ENCODE measurements at places on chromosomes 13 and 19.

DNA sequence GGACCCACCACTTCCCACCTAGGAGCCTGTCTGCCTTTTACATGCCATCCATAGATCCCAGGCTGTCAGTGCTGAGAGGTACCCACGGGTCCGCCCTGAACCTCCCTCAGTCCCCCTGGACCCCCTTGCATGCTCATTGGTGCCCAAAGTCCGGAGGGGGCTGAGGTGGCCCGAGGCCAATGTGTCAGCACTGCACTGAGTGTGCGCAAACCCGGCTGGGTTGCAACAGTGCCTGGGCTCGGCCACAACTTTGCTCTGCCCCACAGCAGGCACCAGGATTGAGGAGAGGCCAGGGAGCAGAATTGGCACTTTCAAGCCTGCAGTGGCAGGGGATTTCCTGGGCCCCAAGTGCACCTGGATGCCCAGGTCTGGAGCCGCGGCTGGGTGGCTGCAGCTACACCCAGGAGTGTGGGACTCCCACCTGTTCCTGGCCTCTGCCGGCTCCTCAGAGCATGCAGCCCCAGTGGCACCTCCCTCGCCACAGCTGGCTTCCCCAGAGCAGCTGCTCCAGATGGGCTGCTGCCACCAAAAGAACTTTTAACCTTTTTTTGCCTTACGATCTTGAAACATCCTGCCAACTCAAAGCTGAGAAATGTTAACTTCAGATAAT lies 837.0 kb downstream of the SLITRK6 start:
- peak; percentile 12 for DNase-seq

- no peak for DNase-seq
These were observed 28.8 kb upstream of the SPATA13 start for GRCh38 chr13:24131749-24132148.

- no peak for DNase-seq
These were observed 13.5 kb downstream of the ZNF536 start for GRCh38 chr19:30385666-30386065.

DNA sequence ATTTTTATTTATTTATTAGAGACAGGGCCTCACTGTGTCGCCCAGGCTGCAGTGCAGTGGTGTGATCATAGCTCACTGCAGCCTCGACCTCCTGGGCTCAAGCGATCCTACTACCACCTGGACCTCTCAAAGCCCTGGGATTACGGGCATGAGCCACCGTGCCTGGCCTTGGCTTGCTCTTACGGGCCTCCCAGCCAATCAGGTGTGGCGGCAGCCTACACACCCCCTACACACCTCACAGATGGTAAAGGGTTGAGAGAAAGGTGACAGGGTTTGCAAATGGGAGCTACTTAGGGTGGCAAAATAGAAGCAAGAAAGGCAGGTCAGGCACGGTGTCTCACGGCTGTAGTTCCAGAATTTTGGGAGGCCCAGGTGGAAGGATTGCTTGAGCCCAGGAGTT lies 1.0 kb upstream of the ZBTB32 start:
- DNase-seq: no peak

- no peak for DNase-seq
These were observed 141.0 kb downstream of the UFM1 start for GRCh38 chr13:38490657-38491056.

- DNase-seq: no peak
These were observed 773 bp downstream of the LIM2 start for GRCh38 chr19:51386882-51387520.

DNA sequence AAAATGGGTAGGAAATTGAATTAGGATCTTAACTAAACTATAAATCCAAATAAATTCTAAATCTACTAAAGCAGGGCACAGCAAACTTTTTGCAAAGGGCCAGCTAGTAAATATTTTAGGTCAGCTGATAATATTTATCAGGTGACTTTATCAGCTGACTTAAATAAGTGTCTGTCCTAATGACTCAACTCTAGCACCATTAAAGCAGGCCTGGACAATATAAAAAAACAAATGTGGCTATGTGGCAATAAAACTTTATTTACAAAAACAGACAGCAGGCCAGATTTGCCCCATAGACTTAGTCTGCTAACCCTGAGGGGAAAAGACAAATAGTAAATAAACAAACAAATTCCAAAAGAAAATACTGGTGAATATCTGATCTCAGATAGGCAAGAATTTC lies 27.7 kb upstream of the DOCK9 start:
- DNase-seq: no peak

DNA sequence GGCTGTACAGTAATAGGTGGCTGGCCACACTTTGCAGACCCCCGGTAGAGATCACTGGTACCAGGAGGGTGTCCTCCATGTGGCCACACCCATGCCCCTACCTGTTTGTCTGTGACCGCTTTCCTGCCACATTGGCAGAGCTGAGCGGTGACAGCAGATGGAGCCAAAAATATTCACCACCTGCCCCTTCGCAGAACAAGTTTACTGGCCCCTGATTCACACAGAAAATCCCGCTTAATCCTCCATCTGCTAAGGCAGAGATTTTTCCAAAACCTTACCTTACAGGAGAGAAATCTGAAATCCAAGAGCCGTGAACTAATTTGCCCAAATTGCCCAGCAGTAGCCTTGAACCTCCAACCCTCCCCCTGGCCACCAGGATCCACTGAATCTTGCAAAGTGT lies 52.1 kb downstream of the MYO9B start:
- DNase-seq: no peak

DNA sequence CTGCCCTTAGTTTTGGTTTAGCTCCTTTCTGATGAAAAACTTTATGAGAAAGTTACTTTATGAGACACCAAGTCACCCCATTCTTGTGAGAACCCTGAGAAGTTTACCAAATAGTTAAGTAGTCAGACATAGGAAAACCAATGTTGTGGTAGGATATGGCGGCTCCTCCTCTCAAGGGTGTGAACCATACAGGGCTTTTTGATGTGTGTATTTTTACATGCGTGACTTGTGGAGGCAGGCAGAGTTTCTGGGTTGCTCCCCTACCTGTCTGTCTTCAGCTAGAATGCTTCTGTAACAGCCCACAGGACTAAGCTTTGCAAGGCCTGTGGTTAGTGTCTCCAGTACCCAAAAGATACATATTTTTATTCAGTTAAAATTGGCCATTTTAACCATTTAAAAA lies 18.3 kb downstream of the UBAC2 start:
- no peak for DNase-seq

DNA sequence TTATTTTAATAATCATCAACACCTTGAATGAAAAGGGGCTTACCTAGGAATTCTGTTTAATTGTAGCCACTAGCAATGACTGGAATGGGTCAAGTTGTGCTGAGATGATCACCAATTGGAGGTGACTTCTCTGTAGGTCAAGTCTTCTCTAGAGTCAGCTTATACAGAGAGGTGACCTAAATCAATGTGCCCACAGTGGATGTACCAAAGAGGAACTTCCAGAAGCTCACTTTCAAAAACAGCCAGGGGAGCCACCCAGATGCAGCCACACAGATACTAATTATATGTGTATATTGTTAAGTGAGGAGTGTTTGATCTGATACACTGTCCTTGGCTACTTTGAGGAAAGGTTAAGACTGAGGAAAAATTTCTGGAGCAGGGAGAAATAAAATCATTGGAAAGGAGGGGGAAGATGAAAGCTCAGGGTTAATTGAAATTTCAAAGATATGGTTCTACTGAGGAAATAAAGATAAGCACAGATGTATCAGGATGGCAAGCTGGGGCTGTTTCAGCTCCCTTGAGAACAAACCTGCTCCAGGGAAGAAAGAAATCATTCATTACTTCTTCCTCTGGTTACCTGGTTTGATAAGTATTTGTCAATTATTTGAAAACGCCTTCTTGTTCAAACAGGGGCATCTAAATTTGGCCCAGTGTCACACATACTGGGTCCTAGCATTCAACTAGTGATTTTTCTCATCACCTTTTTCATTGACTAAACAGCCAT lies 5.1 kb downstream of the GPR183 start:
- DNase-seq: no peak
